AG09309 (cell line): ENCODE measurements at places on chromosomes 1 and 21.

DNA sequence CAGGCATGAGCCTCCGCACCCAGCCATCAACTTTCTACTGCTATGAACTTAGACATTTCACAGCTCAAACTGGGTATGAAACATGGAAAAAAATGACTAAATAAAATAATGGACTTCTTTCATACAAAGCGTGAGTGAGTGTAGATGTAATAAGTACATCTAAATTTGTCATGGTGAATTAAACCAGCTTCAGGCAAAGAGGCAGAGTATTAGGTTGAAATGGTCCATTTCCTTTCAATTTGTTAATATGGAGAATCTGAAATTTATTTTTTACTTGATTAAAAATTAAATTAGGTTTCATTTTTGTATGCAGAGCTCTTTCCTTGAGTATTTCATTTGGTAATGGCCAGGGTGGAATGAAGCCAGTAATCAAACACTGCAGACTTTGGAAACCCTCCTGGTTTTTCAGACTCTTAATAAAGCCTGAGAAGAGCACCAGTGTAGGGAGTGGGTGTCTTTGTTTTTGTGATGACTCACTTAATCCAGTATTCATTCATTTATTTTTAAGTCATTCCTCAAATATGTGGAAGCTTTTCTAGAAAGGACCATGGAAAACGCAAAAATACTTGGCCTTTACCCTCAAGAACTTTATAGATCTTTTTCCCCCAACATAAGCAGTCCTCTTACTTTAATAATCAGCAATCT, 49.2 kb downstream of the ALG14 start:
- peak; percentile 84 for DNase-seq

DNA sequence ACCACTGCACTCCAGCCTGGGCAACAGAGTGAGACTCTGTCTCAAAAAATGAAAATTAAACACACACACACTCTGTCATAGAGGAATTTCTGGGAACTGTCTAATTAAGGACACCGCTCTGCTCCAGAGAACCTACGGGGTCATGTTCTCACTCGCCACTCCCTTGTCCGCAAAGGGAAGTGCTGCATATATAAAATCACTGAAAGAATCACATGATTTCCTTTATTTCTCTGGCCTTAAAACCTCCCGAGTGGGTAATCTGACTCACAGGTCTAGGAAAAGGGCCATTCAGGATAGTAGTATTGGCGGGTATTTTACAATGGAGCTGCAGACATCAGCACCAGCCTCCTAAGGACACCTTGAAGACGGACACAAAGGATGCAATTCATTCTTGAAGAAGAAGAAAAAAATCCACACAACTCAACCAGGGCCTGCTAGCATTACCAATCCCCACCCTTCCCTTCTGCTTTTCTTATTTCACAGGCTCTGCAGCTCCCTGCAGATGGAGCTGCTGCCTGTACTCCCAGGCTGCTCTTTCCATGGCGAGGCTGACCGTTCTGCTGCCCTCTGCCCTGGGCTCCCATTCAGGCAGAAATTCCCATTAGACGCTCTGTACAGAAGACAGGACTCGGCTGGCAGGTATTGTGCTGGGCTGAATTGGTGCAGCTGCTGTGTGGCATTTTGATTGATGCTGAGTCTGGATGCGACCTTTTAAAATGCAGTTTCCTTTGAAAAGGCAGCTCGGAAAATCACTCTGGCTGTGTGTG, 53.3 kb upstream of the FAM89A start:
- no peak for DNase-seq

- no peak for DNase-seq
Measured at GRCh38 chr1:109149874-109150601, 36.1 kb downstream of the ELAPOR1 start.

DNA sequence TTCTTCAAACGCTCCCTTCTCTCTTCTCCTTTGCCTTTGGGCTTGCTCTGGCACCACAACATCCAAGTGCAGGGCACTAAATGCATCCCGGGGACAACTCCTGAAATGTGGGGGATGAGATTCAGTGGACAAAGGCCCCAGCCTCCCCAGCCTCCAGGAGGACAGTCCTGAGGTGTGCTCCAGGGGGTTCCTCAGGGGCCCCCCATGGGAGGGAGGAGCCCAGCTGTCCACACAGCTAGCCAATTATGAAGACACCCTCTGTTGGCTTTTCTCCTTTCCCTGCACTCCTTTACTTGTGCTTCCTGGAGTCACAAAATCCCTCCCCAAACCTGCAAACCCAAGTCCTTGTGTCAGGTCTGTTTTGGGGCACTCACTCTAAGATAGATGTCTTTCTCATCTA, 735.4 kb downstream of the PTPRU start:
- no peak for DNase-seq

GRCh38 chr21:26777166-26777565, 68.0 kb downstream of the ADAMTS1 start:
- DNase-seq, result no peak

DNA sequence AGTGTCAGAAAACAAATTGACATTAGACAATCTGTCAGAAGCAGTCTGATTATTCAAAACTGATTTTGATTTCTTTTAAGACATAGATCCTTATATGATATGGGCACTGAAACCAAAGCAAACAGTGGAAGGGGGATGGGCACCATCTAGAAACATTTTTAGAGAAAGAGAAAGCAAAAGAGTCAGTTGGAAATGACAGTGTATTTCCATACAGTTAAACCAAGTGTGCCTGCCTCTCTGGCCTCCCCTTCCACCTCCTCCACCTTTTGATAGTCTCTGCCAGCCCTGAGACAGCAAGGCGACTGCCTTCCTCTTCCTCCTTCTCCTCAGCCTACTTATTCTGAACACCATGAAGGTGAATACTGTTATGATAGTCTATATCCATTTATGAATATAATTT, 949.7 kb downstream of the AMY1C start:
- DNase-seq, result no peak

DNA sequence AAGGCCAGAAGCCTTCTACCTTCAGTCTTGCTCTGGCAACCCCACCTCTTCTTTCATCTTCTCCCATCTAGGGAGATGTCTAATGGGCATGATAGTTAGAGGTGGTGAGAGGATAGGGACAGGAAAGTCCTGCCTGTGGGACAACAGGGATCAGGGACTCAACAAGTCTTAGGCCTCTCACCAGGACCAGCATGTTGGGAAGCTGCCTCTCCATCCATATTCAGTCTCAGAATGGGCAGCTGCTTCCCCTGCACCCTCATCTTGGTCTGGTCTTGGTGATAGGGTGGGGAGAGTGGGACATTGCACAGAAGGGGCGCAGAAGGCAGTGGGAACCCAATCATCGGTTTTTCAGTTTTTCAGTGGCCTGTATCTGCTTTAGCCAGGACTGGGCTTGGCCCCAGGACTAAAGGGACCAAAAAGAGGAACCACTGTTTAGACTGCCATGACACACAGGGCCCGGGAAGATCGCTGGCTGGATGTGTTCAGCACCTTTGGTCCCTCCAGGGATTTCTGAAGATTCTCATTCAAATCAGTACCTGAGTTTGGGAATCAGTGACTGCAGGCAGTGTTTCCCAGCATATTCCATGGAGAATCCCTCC, 12.7 kb downstream of the RHEX start:
- no peak for DNase-seq

- no peak for DNase-seq
Measured at GRCh38 chr1:77200806-77201205, 18.4 kb downstream of the PIGK start.

DNA sequence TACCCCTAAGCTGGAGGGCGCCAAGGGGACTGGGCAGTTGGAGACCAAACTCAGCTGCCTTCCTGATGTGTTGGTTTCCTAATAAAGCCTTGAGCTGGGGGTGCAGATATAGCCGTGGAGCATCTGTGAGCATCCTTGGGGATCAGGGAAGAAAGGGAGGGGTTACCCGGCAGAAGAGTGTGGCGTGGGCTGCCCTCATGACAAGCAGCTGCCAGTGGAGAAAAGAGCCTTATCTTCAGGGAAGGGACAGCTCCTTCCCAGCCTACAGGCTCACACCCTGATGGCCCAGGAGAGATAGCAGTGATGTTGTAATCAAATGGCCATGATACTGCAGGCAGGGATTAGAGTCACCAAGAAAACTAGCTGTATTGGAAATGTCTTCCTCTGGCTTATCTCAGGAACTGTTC, 10.8 kb upstream of the NFASC start:
- DNase-seq, result no peak

DNA sequence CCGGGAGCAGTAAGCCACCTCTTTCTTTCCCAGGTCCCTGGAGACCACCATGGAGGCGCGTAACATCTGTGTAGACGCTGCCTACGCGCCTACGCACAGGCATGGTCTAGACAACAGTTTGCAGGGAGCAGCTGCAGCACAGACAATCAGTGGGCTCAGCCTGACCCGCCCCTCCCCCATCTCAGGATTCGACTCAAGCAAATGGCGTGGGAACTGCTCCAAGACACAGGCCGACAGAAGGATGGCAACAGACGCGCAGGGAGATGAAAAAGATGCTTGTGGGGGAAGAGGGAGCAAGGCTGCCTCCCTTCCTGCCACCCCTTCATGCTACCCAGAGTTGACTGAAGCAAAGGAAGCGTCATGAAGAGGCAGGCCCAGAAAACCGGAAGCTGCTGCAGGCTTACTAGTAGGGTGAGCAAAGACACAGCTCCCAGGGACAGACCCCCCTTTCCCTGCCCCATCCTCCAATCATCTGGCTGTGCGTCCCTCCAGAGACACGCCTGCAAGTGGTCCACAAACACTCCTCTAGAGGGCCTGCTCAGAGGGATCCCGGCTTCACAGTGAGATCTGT, 19.5 kb downstream of the STK40 start:
- DNase-seq, result no peak

- DNase-seq, result no peak
Measured at GRCh38 chr1:56644919-56645676, at the start of gene PRKAA2. Gene PRKAA2, plus strand, starts transcription at chr1:56645314. Its CDS starts 74 bp downstream, at chr1:56645388.

- peak; percentile 67 for DNase-seq
Measured at GRCh38 chr1:170445096-170445495, 86.9 kb upstream of the GORAB start.

GRCh38 chr1:51728611-51729155, 111.8 kb downstream of the OSBPL9 start:
- DNase-seq, result no peak

- no peak for DNase-seq
Measured at GRCh38 chr21:45642122-45642813, 1.3 kb upstream of the PCBP3 start.

- DNase-seq, result no peak
Measured at GRCh38 chr1:88847643-88848042, 43.7 kb downstream of the GTF2B start.

DNA sequence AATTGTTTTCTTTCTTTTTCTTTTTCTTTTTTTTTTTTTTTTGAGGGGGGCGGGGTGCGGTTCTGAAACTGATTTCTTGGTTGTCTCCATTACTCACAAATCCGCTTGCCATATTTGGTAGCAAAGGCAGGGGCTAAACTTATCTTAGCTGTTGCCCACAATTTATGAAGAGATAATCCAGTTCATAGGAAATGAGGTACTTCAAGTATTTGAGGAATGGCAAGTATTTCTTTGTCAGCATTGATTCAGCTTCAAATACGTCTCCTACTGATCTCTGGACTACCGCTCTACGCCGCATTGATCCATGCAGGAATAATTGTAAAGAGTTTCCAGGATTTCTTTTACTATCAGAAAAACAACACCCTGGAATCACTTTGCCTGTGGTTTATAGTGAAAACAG, 289.2 kb upstream of the DPYD start:
- peak; percentile 88 for DNase-seq

GRCh38 chr1:24362982-24363614, 43.9 kb downstream of the GRHL3 start:
- peak; percentile 55 for DNase-seq

DNA sequence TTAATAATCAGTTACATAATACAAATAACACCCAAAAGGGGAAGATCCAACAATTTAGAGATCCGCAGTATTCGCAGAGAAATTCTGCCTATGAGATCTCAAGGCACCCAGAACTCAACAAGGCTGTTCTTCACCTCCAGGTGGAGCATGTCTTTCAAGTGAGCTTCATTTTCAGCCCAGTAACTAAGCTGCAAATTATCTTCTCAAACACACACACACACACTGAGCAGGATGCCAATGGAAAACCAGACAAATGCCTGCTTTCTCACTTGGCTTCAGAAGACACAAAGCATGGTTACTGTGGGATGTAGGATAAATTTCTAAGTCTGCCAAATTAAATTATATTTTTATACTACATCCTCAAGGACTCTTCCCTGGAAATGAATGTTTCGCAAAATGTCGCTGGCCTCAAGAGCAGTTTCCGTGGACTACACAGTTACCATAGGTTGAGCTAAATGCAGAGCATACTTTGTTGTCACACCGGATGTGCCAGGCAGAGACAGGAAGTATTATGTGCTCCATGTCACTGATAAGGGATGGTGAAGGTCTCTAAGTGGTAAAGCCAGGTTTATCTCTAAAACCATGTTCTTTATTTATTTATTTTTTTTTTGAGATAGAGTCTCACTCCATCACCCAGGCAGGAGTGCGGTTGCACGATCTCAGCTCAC, 30.3 kb downstream of the UBR4 start:
- no peak for DNase-seq

- no peak for DNase-seq
Measured at GRCh38 chr1:89489047-89489729, 35.4 kb upstream of the LRRC8B start.
